Germinal center (tissue), 1 donor: ENCODE measurements at places on chromosomes 2 and 18.

GRCh38 chr2:42007551-42007950, 40.3 kb upstream of the PKDCC start:
- no peak for DNase-seq

- DNase-seq = no peak
These were observed 114.7 kb upstream of the RAB6C start for GRCh38 chr2:129864719-129865118.

- DNase-seq = no peak
These were observed 15.8 kb downstream of the ZNF236 start for GRCh38 chr18:76838182-76838581.

- no peak for DNase-seq
These were observed 243.5 kb downstream of the WDPCP start for GRCh38 chr2:63344575-63345284.

- no peak for DNase-seq
These were observed 179.0 kb downstream of the SLC39A10 start for GRCh38 chr2:195836002-195836401.

DNA sequence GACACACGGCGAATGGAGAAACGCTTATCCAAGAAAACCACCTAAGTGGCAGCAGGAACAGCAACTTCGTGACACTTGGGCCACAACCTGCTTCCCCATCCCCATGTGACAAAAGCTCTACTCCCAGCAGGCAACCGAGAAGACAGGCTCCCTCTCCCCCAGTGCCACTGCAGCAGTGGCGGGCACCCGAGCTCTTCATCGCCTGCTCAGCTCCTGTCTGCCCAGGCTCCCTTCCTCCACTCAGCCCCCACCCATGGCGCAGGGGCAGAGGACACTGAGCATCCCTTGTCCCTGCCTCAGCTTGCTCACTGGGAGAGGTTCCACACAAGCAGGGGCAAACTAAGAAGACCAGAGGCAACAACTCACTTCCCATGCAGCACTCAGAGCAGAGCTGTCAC, 22.9 kb downstream of the SLC66A2 start:
- no peak for DNase-seq

DNA sequence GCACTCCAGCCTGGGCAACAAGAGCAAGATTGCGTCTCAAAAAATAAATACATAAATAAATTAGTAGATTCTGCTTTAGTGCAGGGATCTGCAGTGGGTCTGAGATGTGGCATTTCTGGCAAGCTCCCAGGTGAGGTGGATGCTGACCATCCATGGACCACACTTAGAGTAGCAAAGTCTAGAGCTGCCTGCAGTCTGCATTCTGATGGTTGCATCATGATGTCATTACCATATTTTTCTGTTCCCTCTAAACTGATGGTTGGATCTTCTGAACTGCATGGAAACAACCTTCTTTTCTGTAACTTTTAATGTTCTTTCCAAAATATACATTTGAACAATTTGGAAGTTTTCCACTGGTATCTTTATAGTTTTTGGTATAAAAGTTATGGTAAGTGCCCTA, 42.9 kb downstream of the MYL12B start:
- no peak for DNase-seq

- no peak for DNase-seq
These were observed 114.1 kb downstream of the GBX2 start for GRCh38 chr2:236054125-236054524.

DNA sequence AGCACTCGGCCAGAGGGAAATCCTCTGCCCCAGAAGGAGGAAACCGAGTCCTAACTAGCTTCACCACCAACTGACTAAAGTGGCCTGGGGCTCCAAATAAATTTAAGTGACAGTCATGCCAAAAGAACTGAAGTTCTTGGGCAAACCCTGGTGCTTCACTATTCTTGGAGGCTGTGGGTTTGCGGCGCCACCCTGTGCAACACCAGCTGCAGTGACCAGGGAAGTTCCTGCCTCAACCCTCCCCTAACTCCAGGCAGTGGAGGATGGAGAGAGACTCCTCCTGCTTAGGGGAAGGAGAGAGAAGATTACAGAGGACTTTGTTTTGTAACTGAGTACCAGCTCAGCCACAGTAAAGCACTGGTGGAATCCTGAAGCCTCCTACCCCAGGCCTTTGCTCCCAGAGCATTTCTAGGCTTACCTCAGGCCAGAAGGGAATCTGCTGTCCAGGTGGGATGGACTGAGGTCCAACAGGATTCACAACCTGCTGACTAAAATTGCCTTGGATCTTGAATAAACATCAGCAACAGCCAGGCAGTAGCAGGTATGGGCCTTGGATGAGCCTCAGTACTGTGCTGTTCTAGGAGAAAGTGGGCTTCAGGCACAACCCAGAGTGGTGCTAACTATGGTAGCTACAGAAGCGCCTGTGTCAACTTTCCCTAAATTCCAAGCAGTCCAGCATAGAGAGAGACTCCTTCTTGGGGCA, 29.4 kb upstream of the BMP10 start:
- no peak for DNase-seq

- no peak for DNase-seq
These were observed 86.5 kb downstream of the STRADB start for GRCh38 chr2:201538025-201538424.

GRCh38 chr2:134429886-134430285, 176.0 kb downstream of the MGAT5 start:
- DNase-seq = no peak

GRCh38 chr18:6254456-6254855, 160.3 kb downstream of the L3MBTL4 start:
- no peak for DNase-seq

DNA sequence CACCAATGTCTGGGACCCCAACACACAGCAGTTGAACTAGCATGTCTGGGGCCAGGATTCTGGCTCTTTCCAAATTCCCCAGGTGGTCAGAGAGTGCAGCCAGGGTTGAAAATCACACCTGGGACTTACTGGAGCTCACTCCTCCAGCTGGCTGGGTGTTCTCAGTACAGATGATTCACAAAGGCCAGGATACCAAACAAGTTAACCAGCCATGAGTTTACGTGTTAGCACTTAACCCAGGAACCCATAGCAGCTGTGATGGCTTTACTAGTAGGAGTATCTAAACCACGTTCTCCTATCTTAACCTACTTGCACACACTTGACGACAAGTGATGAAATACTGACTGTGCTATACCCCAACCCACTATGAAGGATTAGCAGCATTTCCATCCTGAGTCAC, 222.8 kb downstream of the FBXO15 start:
- DNase-seq = no peak

- DNase-seq = no peak
These were observed 228.6 kb upstream of the EPAS1 start for GRCh38 chr2:46068636-46069035.

GRCh38 chr2:64654063-64654811, 524 bp upstream of the SERTAD2 start:
- no peak for DNase-seq

DNA sequence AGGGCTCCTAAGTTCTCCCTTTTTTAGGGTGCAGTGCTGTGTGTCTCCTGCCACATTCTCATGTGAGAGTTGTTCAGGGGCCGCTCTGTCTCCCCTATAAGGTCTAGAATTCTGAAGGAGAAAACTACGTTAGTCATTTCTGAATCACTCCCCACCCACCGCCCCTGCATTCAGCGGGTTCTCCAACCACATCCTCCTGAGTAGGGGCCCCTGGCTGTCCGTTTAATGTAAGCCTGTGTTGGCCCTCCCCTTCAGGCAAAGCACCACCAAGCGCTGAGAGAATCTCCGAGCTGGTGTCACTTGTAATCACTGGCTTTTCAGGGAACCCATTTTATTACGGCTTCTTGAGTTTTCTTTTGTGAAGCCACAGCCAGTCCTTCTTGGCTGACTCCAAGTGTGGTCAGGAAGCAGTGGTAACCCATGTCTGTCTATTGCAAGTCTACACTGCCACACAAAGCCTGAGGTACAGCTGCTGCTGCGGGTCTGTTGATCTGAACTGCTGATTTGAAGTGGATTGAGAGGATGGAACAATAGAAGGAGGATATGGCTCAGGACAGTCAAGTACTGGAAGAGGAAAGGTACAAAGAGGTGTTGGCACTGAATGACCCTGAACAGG, 16.9 kb downstream of the LCT start:
- no peak for DNase-seq

- no peak for DNase-seq
These were observed 803 bp upstream of the FIGN start for GRCh38 chr2:163736433-163737189.
